ENCODE measurements at places on chromosomes 1 and 21.
A peak's percentile ranks its signal among the peaks of the same experiment; 100 is the strongest.

DNA sequence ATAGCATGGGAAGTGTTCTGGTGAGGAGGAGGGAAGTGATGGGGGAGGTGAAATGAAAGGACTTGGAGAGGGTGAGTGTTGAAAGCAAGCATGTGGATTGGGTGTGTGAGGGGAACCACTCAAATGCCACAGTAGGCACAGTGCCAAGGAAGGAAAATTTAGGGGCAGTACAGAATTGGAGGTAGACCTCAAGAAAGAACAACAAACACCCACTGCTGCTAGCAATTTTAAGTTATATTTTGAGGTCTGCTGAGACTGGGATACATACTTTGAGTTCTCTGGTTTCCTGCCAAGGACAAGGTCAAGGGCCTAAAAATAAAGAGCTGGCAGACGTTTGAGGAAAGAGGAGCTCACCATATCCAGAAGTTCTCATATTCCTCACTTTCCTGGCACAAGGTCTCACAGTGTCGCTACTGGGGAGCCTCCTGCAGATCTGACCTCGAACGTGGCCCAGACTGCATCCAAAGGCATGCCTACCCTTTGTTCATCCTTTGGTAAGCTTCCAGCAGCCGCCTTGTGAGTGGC, 104.0 kb downstream of the BRINP2 start:
- DNase-seq: no peak

GRCh38 chr1:59689730-59690129, 125.0 kb upstream of the HOOK1 start:
- DNase-seq: no peak

- no peak for DNase-seq
Observed at GRCh38 chr1:48291421-48291820, 68.9 kb downstream of the SLC5A9 start.

- no peak for DNase-seq
Observed at GRCh38 chr1:155744711-155745283, 55.9 kb downstream of the DAP3 start.

- no peak for DNase-seq
Observed at GRCh38 chr1:185788386-185788785, 54.2 kb downstream of the HMCN1 start.

DNA sequence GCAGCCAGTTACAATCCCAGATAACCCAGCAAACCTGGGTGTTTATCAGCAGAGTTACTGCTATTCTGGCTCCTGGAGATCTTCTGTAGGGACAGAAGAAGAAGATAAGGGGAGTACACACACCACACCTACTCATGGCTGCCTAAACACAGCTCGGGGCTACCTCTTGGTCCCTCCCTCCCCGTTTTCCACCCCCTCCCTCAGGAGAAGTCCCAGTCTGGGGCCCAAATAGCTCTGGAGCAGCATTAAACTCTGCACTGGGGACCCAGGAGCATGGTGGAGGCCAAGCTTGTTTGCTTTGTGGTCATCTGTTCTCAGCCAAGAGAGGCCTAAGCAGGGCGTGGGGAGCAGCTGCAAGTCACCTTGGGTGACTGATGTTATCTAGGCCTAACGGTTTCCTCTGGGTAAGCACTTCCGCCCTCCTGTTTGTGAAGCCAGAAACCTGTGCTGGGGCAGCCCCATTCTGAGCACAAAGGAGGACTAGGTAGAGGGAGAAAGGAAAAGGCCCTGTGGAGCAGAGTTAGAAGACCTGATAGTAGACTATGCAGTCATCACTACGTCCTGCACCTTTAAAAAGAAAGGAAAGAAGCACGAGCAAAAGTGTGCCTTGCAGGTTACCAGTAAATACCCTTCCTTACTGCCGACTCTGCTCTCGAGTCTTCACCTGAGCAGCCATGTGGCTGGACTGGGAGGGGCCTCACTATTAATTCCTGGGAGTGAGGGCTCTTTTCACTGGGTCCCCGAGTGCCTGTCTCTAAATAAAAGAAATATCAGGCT, 2.0 kb upstream of the RCSD1 start:
- peak; percentile 69 for DNase-seq

- no peak for DNase-seq
Observed at GRCh38 chr1:67335411-67335810, 27.7 kb downstream of the IL12RB2 start.

DNA sequence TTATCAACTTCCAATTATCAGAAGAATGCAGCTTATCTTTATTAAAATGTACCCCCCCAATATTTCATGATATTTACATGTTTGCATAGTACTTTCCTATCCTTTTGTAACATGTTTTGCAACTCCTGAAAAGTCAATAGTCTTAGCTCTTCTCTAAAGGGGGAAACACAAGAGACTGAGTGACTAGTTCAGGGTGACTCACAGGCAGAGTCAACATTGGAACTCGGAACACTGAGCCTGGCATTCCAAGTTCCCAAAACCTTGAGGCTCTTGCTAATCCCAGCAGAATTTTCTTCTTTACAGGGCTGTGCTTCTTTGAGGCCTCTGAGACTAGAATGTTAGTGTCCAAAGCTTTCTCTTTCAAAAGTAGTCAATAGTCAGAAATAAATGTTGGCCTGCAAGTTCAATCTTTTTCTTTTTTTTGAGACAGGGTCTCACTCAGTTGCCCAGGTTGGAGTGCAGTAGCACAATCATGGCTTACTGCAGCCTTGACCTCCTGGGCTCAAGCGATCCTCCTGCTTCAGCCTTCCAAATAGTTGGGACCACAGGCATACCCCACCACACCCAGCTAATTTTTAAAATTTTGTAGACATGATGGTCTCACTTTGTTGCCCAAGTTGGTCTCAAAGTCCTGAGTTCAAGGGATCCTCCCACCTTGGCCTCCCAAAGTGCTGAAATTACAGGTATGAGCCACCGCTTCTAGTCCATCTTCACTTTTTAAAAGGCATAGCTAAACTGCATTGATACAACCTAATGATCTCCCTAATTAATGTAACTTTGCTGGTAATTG, 37.5 kb downstream of the ZNF281 start:
- no peak for DNase-seq

GRCh38 chr21:17576080-17576835, 36.4 kb downstream of the BTG3 start:
- no peak for DNase-seq

DNA sequence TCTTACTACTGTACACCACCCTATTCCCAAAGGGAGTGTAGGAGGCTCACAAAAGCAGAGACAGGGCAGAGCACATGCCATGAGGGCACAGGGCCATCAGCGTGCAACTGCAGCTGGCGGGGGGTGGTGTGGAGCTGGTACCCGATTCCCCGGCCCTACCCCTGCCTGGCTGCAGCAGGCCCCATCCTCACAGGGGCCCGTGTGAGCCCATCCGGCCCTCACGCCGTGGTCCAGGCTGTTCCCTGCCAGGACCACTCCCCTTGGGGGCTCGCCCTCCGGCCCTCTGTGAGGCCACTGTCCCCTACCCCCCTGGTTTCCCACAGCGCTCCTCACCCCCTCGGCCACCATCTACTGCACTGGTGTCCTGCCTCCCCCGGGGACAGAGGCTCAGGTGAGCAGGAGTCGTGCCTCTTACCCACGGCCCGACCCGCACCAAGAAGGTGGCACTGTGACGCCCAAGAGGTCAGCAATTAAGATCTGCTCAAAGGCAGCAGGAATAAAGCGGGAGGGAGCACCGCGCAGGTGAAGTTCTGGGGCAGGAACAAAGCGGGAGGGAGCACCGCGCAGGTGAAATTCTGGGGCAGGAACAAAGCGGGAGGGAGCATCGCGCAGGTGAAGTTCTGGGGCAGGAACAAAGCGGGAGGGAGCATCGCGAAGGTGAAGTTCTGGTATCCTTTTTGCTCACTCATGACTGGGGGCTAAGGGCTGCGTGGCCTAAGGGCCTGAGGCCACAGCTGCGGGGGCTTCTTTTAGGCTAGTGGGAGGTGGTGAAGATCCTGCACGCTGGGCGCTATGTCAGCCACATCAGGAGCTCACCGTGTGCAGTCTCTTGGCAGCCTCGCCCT, 3.9 kb downstream of the POFUT2 start:
- no peak for DNase-seq

- DNase-seq: no peak
Observed at GRCh38 chr1:91557039-91557690, 56.5 kb downstream of the CDC7 start.

- no peak for DNase-seq
Observed at GRCh38 chr21:42025376-42026081, 15.4 kb upstream of the ZBTB21 start.

- DNase-seq: no peak
Observed at GRCh38 chr1:181110013-181110412, 21.5 kb downstream of the IER5 start.
